Activated CD8-positive, alpha-beta T cell treated with anti-CD3 and anti-CD28 coated beads, Interleukin-2, amount 10 ng/mL, durations not matched to agents 7 days and 5 days (primary cell): ENCODE measurements at places on chromosomes 16 and 17. TPM values are rescaled to one million over a fixed set of nuclear protein-coding genes. Genes with fewer than 3 reads are reported as not detected.

The RPL26 gene
- total RNA-seq = 1,633 TPM

The MAZ gene
- 455 TPM for total RNA-seq

The CA7 gene
- not detected for total RNA-seq

DNA sequence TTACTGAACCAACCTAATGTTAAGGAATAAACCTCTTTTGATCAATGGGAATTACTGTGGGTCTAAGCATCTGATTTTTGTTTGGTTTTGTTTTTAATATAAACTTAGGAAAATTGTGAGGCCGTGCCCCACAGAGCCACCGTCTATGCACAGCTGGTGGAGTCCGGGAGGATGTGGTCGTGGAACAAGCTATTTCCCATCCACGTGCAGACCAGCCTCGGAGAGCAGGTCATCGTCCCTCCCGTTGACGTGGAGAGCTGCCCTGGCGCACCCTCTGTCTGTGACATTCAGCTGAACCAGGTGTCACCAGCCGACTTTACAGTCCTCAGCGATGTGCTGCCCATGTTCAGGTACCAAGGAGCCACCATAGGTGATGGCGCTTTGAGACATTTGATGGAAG is 28.4 kb downstream of the PRMT7 start:
- peaks cover 69% of the 10 kb centered on the region for H3K36me3 ChIP-seq
- no peaks in the 10 kb centered on the region for H3K27me3 ChIP-seq
- H3K27ac ChIP-seq = no peak overlapping the region

GRCh38 chr17:12666718-12667117 is 1.0 kb downstream of the MYOCD start:
- peaks cover 26% of the 10 kb centered on the region for H3K27me3 ChIP-seq
- H3K36me3 ChIP-seq = peaks cover 2% of the 10 kb centered on the region
- no peak overlapping the region for H3K27ac ChIP-seq
- no peaks in the 10 kb centered on the region for H3K4me1 ChIP-seq

DNA sequence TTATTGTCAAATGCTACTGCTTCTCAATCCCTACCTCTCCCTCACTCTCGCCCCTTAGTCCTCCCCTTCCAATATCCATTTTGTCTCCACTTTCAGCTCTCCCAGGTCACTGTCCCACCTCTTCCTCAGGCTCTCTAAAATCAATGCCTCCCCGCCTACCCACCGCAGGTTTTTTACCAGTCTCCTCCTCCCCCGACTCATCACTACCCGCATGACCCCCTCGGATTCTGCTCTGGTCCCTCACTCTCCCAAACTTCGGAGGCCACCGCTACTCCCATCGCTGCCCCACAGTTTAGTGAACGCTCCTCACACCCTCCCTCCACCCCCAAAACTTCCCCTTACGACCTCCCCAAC is 513 bp downstream of the CRLF3 start:
- peak overlapping the region; percentile 93 for H3K27ac ChIP-seq
- no peaks in the 10 kb centered on the region for H3K27me3 ChIP-seq
- H3K36me3 ChIP-seq = peaks cover 21% of the 10 kb centered on the region
- H3K4me1 ChIP-seq = peaks cover 45% of the 10 kb centered on the region
- peak; percentile 57 for DNase-seq
- H3K4me3 ChIP-seq = peak overlapping the region; percentile 89

- peaks cover 6% of the 10 kb centered on the region for H3K4me1 ChIP-seq
- H3K4me3 ChIP-seq = no peak overlapping the region
- no peak overlapping the region for H3K27ac ChIP-seq
- no peaks in the 10 kb centered on the region for H3K36me3 ChIP-seq
- no peaks in the 10 kb centered on the region for H3K27me3 ChIP-seq
Observed at GRCh38 chr17:72423286-72423589, 302.4 kb downstream of the SOX9 start.

DNA sequence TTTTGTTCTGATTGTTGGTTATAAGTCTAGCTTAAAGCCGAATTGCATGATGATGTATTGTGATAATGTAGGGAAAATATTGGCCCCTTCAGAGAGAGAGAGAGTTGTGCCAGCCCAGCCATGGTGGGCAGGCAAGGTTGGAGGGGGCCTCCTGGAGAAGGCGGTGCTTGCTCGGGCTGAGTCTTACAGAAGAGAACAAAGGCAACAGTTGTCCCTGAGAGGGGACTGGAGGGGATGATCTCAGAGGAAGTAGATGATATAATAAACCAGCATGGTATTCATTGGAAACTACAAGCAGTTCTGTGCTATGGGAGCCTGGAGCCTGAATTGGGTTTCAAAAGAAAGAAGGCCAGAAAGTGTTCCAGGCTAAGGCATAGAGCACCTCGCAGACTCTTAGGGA is 173.8 kb downstream of the RPTOR start:
- no peaks in the 10 kb centered on the region for H3K27me3 ChIP-seq
- no peak overlapping the region for H3K4me3 ChIP-seq
- no peak for DNase-seq
- H3K27ac ChIP-seq = peak overlapping the region; percentile 62
- peaks cover 54% of the 10 kb centered on the region for H3K4me1 ChIP-seq

- H3K27ac ChIP-seq = no peak overlapping the region
- H3K36me3 ChIP-seq = no peaks in the 10 kb centered on the region
- no peak overlapping the region for H3K4me3 ChIP-seq
- peaks cover 13% of the 10 kb centered on the region for H3K4me1 ChIP-seq
- no peak for DNase-seq
Observed at GRCh38 chr17:57545731-57546342, 199.3 kb downstream of the CCDC182 start.

DNA sequence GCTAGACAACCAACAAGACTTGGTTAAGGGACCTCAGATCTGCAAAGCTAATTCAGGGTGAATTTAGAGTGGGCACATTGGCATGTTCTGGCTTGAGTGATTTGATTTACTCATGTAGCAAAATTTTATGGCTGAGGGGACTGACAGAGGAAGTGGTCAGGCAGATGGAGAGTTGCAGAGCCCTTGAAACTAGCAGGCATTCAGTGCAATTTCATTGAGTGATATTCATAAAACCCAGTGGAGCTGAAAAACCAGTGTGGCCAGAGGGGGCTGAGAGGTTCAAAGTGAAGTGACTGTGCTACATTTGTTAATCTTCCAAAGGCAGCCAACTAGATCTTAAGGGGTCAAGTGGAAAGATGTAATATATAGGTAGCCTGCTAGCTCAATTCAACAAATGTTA is 2.2 kb upstream of the TMEM94 start:
- peaks cover 35% of the 10 kb centered on the region for H3K4me1 ChIP-seq
- peak; percentile 26 for DNase-seq
- H3K27me3 ChIP-seq = peaks cover 2% of the 10 kb centered on the region
- H3K4me3 ChIP-seq = no peak overlapping the region
- peaks cover 7% of the 10 kb centered on the region for H3K36me3 ChIP-seq
- H3K27ac ChIP-seq = peak overlapping the region; percentile 64

- H3K27me3 ChIP-seq = no peaks in the 10 kb centered on the region
- peak; percentile 77 for DNase-seq
- peaks cover 6% of the 10 kb centered on the region for H3K36me3 ChIP-seq
- H3K4me1 ChIP-seq = peaks cover 50% of the 10 kb centered on the region
Observed at GRCh38 chr17:3754458-3755334, 31.0 kb downstream of the HASPIN start.
